ENCODE measurements at places on chromosomes 5 and 9.

- no peak for DNase-seq
Observed at GRCh38 chr9:103301051-103301450, 305.9 kb downstream of the CYLC2 start.

DNA sequence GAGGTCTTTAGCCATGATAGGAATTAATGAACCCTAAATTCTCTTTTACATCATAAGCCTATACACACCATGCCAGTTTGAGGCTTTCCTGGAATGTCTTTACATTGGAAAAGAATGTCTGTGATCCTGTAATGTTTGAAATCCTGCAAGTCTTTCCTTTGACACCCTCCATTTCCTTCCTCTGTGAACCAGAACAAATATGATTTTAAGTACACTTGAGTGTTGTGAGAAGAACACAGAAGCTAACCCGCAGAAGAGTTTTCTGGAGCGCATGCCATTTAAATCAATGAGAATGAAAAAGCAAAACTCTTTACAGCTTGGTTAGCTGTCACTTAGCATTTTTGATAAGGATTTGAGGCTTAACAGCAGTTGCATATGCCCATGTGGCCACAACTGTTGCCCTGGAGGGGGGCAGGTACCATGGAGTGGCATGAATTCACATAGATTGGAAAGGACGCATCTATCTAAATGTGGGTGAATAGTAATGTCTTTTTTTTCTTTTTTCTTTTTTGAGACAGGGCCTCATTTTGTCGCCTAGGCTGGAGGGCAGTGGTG, 372.6 kb downstream of the KDM4C start:
- DNase-seq, result no peak

GRCh38 chr5:111454198-111454622, 58.1 kb downstream of the STARD4 start:
- no peak for DNase-seq

GRCh38 chr5:150848271-150848670, 1.9 kb downstream of the IRGM start:
- DNase-seq, result no peak

DNA sequence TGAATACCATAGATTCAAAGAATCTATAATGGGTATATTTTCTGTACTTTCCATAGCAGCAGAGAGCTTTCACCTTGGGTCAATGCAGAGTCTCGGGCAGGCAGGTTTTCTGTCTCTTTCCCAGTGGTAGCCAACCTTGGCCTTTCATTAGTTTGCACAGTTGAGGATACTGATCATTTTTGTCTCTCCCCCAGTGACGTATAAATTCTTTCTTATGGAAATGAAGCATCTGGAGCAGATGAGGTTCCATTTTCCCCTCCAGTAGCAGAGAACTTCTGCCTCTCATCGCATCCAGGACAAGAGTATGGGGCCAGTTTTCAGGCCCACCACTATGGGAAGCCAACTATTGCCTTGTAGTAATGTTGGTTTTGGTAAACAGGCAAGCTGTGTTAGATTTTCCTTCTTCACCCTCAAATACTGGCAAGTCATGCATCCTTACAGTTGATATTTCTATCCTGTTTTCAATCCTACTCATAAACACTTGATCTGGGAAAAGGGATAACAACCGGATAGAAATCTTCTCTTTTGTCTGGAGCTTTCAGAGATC, 845.2 kb upstream of the CDH18 start:
- no peak for DNase-seq

GRCh38 chr5:32538031-32538547, 47.3 kb upstream of the SUB1 start:
- no peak for DNase-seq

DNA sequence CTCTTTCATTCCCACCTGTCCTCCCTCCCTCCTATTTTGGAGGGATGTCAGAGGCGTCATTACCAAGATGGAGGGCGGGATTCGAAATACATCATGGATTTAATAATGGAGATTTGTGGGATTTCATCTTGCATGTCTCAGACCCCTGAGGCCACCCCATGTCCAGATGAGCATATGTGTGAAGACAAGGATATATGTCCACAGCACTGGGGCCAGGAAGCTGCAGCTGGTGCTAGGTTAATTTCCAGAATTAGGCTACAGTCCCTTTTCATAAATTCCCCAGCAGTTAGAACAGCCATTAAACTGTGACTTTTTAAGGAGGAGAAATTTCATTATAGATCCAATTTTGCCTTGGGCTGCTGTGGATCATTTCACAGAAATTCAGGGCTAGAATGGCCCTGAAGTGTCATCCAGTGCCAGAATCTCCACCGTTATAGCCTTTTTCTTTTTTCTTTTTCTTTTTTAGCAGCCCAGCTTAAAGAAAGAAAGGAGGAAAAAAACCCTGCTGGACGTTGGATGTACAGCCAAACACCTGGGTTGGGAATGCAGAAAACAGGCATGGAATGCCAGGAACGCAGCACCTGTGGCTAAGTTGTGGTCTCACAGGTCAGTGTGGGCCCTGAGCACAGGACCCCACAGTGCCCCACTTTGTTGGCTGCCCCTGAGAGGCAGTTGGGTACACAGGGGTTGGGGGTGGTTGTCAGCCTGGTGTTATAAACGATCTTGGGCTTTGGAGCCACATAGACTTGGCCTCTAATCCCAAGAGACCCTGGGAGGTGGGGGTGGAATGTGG, 50.2 kb upstream of the CXCL14 start:
- no peak for DNase-seq

GRCh38 chr9:68950188-68950587, 63.7 kb downstream of the PRKACG start:
- DNase-seq, result no peak

DNA sequence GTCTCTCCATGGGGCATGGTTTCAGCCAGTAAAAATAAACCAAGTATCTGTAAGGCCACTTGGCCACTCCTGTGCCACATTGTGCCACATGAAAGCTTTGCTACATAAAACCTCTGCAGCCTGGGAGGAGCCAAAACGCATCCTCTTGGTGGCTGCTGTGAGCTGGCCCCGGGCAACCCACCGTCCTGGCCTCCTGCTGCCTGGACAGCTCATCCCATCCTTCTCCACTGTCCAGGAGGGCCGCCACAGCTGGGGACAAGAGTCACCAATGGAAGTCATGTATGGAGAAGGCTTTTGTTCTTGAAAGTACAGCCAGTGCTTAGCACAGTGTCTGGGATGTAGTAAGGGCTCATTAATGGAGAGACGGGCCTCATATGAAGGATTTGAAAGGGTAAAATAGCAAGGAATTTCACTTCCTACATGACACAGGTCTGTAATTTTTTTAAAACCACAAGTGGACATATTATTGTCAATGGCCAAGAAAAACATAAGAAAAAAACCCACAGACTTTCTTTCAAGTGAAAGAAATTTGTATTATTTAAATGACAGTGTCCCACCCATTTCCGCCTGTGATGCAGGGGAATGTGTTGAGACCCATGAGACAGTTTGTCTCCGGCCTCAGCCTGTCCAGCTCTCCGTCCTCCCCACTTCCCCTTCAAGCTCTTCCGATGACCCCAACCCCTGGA, 6.6 kb downstream of the PTGES start:
- peak; percentile 32 for DNase-seq

- peak; percentile 5 for DNase-seq
Observed at GRCh38 chr9:100058699-100059579, 39.9 kb downstream of the ERP44 start.

All from suppressor macrophage treated with lipopolysaccharide for 4 hours (primary cell).